ENCODE measurements at places on chromosomes 6 and 20.

- no peak for DNase-seq
Observed at GRCh38 chr6:128316258-128316929, 204.0 kb downstream of the PTPRK start.

GRCh38 chr6:140043357-140043756 is 668.9 kb upstream of the CITED2 start:
- DNase-seq, result peak; percentile 97

DNA sequence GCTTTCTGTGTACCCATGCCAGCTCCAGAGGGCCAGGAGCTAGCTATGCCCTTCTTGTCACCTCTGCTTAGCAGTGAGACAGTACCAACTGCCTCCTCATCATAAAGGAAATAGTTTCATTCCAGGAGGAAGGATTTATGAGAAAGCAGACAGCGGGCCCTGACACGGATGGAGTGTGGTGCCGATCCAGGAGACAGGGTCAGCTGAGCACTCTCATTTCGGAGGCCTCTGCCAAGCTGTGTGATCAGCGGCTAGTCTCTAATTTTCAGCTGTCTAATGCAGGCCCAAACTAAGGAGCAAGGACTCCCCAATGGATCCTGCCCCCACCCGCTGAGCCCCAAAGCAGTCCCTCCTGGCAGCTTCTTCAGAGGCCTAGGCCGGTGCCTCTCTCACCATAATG is 103.1 kb downstream of the LRFN2 start:
- no peak for DNase-seq

DNA sequence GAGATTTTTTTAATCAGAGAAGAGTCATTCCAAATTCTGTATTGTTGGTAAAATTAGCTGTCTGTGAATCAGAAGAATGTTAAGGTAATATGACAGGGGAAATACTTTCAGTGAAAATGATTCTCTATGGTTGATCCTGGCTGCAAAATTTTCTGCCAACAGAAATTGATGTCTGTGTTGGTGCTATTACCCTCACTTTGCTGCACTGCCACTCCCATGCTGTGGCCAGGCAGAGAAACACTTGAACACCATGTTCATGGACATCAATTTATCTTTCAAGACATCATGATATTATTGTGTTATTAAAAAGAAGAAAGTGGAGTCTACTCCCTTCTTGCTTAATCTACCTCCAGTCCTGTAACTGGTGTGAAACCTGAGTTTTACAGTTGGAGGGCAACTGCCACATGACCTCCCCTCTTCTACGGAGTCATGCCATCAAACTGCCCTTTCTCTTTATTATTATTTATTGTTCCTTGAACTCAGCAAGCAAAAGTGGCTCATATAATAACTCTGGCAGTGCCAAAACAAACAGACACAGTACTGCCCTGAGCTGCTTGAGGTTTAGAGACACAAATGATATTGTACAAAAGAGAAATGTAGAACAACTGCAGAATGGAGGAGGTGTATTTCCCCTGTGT is 288.0 kb upstream of the JAG1 start:
- no peak for DNase-seq

DNA sequence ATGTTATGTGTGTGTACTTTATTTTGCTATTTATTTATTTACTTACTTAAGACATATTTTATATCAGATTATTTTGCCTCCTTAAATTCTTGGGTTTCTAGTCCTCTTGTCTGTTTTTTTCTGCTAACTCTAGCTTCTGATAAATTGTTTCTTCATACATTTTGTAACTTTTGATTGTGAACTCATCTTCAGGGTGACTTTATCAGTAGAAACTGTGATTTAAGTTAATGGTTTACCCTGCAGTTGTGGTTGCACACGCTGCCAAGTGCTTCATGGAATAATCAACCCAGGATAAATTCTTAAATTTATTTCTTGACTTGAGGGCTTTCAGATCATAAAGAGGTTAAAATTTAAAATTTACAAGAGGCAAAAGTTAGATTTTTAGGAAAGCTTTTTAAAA is 173.3 kb downstream of the CENPW start:
- DNase-seq, result no peak

GRCh38 chr20:2276015-2276414 is 19.8 kb upstream of the TGM3 start:
- no peak for DNase-seq

GRCh38 chr6:7073082-7073820 is 34.5 kb upstream of the RREB1 start:
- no peak for DNase-seq

DNA sequence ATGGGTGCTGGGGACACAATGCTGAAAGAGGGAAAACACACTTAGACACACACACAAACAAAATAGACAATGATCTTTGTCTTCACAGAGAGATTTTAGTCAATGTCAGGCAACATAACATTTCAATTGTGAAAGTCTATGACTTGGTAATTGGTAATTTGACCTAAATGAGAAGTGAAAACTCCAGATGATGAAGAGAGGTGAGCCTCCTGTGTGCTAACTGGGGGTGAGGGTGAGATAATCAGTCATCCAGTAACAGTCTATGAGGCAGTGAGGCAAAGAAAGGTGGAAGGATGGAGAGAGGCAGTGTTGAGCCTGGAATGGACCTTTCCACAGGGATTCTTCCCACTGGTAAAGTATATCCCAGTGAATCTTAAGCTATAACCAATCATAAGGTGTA is 744.2 kb downstream of the MAFB start:
- no peak for DNase-seq

DNA sequence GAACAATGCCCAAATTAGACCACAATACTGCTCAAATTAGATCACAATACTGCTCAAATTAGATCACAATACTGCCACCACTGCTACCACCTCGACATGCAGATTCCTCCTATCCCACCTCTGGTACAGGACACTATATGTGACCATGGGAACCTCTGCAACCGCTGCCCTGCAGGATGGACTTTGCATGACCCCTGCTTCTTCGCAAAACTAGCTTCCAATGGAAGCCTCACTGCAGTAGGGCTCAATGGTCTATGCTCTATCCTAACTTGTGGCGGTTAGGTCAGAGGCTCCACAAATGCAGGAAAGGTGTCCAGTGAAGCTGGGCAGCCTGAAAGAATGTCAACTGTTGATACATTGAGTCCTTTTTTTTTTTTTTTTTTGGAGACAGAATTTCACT is 7.8 kb upstream of the TXNDC5 start:
- DNase-seq, result no peak

- DNase-seq, result no peak
Observed at GRCh38 chr6:57035549-57035948, 10.9 kb upstream of the KIAA1586 start.

DNA sequence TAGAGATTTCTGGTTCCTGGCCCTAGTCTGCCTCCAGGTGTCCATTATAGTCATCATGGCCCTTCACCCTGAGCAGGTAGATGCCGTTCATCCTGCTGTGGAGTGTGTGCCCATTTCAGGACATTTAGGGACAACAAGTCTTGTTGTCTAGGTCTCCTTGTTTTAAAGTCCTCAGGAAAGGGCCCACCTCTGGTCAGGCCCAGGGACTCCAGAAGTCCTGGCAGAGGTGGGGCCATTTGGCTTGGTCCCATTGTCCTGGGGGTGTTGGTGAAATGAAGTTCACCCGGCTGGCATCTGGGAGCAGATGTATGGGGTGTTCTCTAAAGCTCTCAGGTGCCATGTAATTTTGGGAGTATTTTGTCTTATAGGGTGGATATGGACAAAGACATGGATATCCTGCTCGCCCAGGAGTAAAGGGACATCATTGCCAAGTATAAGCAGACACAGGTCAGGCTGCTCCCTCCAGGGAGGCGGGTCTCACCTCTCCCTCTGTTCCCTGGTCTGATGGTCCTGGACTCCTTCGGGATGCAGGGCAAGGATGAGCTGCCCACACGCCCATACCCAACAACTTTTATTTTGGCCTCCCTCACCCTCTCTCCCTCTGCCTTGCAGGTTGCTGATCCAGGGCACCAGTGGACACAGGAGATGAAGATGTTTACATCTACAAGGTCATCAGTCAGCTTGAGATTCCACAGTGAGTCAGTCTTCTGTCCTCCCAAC is 31.7 kb upstream of the MAS1L start:
- no peak for DNase-seq

DNA sequence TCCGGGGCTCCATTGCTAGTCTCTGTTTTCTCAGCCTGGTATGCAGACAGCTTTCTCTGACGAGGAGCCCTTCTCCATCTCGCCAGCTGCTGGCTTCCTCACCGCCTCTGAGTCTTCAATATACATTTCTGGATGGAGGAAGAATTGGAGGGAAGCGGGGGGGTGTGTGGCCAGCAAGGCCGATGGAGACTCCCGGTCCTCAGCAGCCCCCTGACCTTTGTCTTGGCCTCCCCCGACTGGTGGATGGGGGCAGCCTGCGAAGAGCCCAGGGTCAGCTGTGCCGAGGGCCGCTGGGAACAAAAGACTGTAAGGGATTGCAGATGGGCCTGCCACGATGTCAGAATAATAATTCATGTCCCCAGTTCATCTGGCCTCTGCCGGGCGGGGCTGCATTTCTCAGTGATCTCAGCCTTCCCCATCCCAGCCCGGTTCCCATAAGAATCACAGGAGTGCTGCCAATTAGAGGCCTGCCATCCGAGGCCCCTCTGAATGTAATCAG is 54.3 kb upstream of the STX16 start:
- DNase-seq, result peak; percentile 58

- DNase-seq, result peak; percentile 64
Observed at GRCh38 chr6:142331075-142331551, 29.3 kb downstream of the ADGRG6 start.

GRCh38 chr20:59820204-59821041 is 113.0 kb downstream of the SYCP2 start:
- no peak for DNase-seq

GRCh38 chr20:12061466-12061865 is 143.8 kb downstream of the BTBD3 start:
- DNase-seq, result peak; percentile 93

GRCh38 chr6:41375598-41376151 is 40.3 kb downstream of the NCR2 start:
- DNase-seq, result no peak

DNA sequence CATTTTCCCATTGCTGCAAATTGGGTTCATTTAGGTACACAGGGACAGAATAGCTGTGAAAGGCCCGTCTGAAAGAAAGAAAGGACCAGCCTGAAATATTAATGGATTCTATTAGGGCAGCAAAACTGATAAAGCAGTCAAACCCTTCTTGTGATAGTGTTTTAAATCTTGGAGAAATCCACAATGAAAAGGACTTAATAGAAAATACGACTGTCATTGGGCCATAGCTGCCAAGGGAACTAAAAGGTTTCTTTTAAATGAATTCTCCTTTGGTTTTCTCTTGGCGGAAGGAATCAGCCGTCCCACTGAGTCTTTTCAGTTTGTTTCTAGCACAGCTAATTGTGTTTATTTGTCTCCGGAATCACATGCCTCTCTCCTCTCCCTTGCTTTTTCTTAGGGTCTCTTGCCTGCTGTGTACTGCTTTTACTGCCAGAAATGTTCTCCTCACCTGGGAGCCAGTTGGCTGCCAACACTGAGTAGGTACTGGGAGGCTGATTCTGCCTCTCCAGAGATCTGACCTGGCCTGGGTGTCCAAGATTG is 11.3 kb downstream of the PAQR8 start:
- DNase-seq, result no peak

- no peak for DNase-seq
Observed at GRCh38 chr6:156031516-156031915, 575.9 kb upstream of the NOX3 start.

- no peak for DNase-seq
Observed at GRCh38 chr20:58636983-58637421, 14.1 kb upstream of the STX16 start.

- peak; percentile 11 for DNase-seq
Observed at GRCh38 chr6:37648465-37649330, 49.0 kb downstream of the MDGA1 start.

All from fibroblast of upper back skin (primary cell).